Stimulated activated CD4-positive, alpha-beta T cell treated with anti-CD3 and anti-CD28 coated beads, Interleukin-15, amount 100 ng/mL, for 1 hour (primary cell): ENCODE measurements at places on chromosomes 6 and 20.

DNA sequence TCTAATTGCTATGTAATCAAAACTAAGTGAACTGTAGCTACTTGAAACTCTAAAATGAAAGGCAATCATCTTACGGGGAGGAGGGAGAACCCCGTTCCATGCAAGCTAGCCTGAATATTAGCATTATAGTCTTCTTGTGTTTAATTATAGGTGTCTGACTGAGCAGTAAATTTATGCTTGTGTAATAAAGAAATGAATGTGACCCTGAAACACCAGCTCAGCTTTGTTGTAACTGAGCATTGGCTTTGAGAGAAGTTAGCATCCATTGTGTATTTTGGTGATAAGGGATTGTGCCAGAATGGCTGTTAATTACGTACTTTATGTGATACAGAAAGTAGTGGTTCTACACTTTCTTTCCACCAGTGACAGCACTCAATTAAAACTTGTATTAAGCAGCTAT lies 86.9 kb downstream of the QKI start:
- no peak for DNase-seq

DNA sequence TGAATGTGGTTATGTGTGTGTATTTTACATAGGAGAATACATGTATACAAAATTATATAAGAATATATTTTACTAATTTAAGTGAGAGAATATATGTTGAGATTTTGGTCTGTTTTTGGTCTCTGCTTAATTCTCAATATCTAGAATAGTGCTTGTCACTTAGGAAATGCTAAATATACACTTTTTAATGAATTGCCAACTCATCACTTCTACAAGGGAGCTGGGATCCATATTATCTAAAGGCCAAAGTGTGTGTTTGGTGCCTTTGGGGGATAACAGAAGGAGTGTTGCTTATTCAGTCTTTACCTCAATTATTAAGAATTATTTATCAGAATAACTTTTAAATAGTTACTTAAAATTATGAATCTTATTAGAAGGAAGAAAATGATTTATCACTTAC lies 1304.8 kb downstream of the HACE1 start:
- DNase-seq = no peak

DNA sequence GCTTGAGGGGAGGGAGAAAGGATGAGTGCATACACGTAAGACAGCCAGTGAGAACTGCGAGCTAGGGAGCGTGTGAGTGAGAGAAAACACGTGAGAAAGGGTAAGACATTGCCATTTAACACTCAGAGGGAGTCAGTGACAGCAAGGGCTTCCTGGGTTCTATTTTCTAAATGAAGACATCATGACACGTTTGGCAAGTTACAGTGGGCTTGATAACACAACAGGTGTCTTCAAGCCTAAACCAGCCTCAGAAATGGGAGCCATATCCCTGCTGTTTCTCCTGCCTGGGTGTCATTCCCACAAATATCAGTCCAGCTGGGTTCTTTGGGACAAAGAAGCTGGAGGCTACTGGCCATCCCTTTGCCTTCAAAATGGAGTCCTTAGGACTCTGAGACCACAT lies 16.9 kb upstream of the MOCS1 start:
- DNase-seq = no peak

DNA sequence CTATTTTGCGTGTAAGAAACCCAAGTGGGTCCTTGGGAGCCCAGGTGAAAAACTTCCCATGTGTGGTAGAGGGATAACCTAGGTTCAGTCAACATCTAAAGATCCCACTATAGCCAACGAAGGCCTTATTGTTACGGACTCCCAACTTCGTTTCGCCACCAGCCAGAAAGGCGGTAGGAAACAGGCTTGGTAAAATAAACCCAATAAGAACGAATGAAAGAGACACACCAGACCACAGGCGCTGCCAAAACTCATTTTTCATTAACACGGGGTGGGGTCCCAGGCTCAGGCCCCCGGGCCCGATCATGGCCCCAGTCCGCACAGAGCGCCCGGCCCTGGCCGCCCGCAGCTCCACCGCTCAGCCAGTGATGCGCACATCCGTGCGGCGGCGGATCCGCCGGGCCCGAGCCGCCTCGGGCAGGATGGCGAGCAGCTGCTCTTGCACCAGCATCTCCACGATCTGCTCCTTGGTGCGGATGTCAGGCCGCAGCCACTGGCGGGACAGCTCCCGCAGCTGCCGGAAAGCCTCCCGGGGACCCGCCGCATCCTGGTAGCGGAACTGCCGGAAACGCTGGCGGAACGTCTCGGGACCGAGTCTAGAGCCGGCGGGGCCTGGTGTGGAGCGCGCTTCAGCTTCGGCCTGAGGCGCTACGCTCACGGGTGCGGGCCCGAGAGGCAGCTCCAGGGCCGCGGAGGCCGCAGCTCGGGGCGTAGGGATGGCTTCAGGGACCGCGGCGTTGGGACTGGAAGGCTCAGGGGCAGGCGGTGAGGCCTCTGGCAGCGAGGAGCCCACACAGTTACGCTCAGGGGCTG lies 709 bp downstream of the SCAND1 start:
- peak; percentile 42 for DNase-seq

DNA sequence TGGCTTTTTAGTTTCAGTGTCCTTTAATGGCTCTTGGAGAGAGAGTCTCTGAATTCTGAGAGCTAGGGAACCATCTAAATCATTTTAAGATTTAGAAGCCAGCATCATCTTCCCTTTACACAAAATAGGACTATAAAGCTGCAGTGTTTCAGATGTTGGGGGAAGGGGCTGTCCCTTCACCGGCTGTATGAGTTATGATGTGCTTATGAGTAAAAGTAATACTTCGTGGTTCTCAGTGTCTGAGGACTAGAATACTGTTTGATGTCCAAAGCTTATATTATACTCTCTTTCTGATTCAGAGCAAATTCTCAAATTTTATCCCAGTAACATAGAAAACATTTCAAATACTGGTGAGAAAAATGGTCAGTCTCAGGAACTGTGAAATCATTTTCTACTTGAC lies 63.5 kb upstream of the FAM8A1 start:
- DNase-seq = no peak

GRCh38 chr6:143543435-143543834 lies 31.9 kb upstream of the FUCA2 start:
- DNase-seq = no peak

- no peak for DNase-seq
Measured at GRCh38 chr20:12358655-12359009, 440.9 kb downstream of the BTBD3 start.

- no peak for DNase-seq
Measured at GRCh38 chr20:25087186-25087929, 5.4 kb upstream of the VSX1 start.

DNA sequence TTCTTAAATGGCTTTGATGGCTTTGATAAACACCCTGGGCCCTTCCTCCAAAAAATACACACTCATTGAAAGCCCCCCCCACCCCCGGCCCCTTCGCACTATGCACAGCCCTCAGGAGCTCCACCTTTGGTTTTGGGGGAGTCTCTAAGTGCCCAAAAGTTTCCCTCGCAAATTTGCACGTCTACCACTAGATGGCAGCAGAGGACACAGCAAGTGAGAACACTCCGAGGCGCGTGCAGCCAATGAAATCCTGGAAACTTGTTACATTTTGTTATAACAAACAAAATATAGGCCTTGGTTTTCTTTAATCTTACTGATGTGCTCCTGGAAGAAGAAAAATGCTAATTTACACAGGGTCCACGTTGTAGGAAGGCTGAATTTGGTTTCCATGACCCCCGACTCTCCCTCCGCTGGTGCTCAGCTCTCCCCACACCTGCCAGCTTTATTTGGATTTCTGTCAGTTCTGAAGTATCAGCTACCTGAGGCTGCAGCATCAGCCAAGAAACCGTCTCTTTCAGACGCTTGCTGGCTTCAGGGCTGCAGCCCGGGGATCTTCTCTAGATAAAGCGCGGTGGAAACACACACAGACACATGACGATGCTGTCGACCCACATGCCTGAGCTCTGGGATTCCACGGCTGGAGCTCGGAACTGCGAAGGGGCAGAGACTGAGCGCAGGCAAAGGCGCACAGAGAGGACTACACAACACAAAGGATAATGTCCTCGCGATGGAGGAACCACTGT lies 148.3 kb upstream of the RPS6KA2 start:
- DNase-seq = peak; percentile 26

DNA sequence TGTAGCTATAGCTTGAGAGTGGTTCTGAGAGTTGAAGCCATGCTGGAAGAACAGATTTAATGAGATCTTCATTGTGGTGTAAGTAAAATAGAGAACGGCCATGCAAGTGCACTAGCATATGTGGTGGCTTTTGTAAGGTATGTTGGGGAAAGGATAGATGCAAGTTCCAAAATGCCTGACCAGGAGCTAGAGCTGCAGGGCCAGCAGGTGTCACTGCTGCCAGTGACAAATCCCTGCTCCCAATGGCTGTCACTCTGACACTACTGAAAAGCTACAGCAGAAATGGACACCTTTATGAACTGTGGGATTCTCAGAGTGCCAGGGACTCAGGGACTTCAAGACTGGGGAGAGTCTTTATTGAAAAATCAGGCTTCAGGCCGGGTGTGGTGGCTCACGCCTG lies 23.1 kb upstream of the VIP start:
- DNase-seq = no peak

GRCh38 chr6:157770946-157771345 lies 52.1 kb upstream of the SNX9 start:
- DNase-seq = no peak

GRCh38 chr6:39426073-39426456 lies 103.6 kb upstream of the KCNK16 start:
- no peak for DNase-seq

DNA sequence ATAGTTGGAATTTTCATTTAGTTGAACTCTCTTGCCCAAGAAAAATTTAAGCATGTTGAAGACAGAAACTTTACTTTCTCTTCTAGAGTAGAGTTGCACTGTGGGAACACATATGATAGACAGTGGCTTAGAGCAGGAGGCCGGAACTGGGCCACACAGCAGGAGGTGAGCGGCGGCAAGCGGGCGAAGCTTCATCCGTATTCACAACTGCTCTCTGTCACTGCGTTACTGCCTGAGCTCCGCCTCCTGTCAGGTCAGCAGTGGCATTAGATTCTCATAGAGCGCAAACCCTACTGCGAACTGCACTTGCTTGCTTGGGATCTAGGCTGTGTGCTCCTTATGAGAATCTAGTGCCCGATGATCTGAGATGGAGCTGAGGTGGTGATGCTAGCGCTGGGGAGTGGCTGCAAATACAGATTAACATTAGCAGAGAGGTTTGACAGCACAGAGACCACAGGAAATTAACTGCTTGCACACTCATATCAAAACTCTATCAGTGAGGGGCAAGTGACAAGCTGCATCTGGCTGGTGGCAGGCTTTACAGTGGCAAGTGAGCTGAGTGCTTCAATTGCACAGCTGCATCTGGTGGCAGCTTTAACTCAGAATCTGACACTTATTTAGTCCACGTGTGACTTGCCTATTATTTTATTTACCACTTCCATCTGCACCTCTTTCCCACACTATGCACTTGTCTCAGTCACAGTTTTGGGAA lies 174.9 kb upstream of the C6orf118 start:
- DNase-seq = no peak

- DNase-seq = no peak
Measured at GRCh38 chr20:59204165-59204894, 40.7 kb downstream of the ZNF831 start.

DNA sequence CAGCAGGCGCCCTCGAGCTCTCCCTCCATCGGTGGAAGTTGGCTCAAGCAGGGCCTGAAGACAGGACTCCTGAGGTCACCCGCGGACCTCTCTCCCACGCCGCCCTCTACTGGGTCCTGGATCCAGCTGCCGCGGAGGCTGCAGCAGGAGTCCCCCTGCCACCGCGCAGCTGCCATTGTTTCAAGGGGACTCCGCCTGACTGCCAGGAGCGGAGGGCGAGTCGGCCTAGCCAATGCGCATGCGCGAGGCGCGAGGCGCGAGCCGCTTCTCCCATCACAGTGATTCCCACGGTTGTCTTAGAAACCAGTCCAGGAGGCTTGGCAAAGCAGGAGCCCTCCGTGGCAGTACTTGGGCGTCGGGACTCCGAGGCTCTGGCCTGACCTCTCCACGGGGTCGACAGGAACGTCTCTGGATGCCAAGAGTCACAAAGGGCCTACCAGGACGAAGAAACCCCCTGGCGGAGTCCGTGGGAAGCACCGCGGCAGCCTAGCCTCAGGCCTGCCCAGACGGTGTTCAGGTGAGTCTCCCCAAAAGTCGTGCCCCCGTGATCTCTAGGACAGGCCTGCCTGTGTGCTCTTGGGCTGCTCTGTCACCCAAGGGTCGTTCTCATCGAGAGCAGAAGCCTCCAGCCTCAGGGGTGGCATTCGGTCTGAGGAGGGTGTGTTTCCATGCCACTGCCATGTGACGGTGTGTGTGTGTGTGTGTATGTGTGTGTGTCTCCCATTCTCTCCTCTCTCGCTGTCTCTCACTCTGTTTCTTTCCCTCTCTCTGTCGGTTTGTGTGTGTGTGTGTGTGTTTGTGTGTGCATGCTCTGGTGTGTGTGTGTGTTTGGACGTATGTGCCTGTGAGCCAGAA lies 290.6 kb upstream of the ZNF337 start:
- peak; percentile 42 for DNase-seq

DNA sequence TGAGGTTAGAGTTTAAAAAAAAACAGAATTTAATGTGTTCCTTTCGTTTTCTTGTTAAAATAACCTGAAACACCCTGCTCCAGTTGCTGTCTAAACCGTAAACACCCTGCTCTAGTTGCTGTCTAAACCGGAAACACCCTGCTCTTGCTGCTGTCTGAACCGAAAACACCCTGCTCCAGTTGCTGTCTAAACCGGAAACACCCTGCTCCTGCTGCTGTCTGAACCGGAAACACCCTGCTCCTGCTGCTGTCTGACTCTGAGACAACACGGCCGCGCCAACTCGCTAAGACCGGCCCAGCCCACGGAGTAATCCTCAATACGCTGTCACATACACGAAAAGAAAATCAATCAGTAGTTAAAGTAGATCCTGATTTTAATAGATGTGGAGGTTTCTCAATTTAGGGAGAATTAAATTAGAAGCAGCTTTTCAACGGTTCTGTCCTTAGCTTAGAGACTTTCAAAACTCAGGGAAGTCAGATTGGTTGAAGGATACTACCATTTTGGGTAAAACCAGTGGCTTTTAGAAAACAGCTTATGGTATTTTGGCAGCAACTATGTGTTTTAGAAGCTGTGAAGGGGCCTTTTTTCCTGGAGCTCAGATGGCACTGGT lies 98.3 kb downstream of the RAMACL start:
- peak; percentile 59 for DNase-seq

GRCh38 chr6:156899071-156899470 lies 121.9 kb downstream of the ARID1B start:
- no peak for DNase-seq

GRCh38 chr6:23340271-23340670 lies 770.9 kb downstream of the HDGFL1 start:
- DNase-seq = no peak

DNA sequence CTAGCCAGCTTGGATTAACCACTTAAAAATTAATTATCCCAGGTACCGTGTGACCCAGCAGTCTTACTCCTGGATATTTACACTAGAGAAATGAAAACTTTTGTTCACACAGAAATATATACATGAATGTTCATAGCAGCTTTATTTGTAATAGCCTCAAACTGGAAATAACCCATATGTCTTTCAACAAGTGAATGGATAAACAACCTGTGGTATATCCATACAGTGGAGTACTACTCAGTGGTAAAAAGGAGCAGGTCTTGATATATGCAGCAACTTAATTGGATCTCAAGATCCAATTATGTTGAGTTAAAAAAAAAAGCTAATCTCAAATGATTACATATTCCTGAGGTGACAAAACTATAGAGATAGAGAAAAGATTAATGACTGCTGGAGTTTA lies 381.4 kb downstream of the CDKAL1 start:
- no peak for DNase-seq

GRCh38 chr6:80489911-80490635 lies 383.6 kb downstream of the BCKDHB start:
- DNase-seq = no peak

- DNase-seq = no peak
Measured at GRCh38 chr6:38420207-38420606, 219.5 kb downstream of the BTBD9 start.
